ACHN (cell line): ENCODE measurements at places on chromosomes 2 and 18.

DNA sequence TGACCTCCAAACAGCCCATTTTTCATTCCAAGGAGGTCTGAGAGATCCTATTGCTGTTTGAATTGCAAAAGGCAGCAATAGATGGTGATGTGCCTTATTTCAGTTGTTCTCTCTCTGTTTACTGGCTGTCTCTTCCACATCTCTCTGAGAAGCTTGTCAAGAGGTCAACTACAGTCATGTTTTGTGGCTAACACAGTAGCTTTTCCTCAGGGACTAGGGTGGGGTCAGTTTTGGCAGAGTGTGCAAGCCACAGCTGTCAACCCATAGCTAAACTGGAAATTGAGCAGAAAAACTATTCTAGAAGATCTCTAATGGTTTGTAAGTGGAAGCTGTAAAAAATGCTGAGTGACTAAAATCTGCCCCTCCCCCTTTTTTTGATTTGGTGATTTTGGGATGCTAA lies 67.1 kb downstream of the DIS3L2 start:
- DNase-seq = no peak

DNA sequence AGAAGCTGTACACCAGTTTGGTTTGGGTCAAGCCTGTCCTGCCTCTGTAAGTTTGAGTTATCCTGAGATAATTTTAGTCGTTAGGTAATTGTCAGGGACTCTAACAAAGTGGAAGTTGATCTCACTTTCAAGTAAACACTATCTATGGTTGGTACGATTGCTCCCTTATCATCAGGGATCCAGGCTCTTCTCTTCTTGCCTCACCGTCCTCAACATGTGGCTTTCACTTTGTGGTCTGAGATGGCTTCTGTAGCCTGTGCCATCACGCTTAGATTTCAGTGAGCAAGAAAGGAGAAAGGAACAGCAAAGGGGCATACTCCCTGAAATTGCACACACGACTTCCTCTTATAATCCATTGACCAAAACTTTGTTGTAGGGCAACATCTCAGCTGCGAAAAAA lies 115.6 kb downstream of the CTAGE1 start:
- DNase-seq = no peak

DNA sequence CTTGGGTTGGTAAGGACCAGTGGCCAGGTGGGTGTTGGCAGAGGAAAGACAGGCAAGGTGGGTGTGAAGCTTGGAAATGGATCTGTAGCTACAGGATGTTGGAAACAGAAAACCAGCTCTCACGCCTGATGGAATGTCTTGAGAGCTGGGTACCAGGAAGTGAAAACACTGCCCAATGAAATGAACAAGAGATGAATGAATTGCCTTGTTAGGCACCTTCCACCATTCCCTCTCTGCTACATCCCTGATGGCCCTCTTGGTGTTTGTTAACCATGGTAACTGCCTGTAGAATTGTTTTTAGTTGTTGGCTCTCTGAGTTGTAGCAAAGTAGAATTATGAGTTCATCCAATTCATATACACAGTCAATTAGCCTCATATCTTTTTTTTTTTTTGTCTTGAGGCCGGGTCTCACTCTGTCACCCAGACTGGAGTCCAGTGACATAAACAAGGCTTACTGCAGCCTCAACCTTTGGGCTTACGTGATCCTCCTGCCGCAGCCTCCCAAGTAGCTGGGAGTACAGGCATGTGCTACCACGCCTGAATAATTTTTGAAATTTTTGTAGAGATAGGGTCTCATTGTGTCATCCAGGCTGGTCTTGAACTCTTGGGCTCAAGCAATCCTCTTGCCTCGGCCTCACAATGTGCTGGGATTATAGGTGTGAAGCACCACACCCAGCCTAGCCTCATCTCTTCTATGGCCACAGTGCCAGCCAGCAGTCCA lies 9.5 kb downstream of the KCMF1 start:
- DNase-seq = no peak

DNA sequence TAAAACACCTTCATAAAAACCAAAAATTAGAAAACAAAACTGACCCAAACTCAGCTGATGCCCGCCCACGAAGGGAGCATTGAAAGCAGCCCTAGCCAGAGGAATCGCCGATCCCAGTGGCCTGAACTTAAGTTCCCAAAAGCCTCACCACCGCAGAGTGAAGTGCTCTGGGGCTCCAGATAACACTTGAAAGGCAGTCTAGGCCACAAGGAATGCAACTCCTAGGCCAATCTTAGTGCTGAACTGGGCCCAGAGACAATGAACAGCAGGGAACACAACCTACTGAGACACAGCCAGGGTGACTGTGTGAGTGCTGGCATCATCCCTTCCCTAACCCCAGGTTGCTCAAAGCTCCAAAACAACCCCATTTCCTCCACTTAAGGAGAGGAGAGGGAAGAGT lies 59.6 kb upstream of the CHN1 start:
- no peak for DNase-seq

DNA sequence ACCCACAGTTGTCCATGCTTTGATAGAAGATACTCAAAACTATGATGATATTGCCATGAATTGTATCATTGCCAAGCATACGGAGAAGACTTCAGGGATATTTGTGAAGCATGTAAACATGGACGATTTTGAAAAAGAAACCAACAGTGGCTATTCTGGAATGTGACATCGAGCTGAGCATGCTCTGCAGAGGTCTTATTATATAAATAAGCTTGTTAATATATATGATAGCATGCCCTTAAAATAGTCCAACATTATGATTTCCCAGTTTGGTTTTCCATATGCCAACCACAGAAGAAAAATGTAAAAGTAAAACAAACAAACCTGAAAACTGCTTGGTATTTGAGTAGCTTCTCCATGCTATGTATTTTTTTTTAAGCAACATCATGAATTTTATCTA lies 159.1 kb downstream of the LNPK start:
- no peak for DNase-seq

- DNase-seq = no peak
Measured at GRCh38 chr2:190481339-190481738, 53.2 kb downstream of the NEMP2 start.

GRCh38 chr18:33906046-33906445 lies 318.7 kb downstream of the NOL4 start:
- DNase-seq = no peak

GRCh38 chr18:67359873-67360838 lies 156.4 kb downstream of the DSEL start:
- DNase-seq = peak; percentile 91

GRCh38 chr2:42072349-42073118 lies 24.7 kb downstream of the PKDCC start:
- no peak for DNase-seq

DNA sequence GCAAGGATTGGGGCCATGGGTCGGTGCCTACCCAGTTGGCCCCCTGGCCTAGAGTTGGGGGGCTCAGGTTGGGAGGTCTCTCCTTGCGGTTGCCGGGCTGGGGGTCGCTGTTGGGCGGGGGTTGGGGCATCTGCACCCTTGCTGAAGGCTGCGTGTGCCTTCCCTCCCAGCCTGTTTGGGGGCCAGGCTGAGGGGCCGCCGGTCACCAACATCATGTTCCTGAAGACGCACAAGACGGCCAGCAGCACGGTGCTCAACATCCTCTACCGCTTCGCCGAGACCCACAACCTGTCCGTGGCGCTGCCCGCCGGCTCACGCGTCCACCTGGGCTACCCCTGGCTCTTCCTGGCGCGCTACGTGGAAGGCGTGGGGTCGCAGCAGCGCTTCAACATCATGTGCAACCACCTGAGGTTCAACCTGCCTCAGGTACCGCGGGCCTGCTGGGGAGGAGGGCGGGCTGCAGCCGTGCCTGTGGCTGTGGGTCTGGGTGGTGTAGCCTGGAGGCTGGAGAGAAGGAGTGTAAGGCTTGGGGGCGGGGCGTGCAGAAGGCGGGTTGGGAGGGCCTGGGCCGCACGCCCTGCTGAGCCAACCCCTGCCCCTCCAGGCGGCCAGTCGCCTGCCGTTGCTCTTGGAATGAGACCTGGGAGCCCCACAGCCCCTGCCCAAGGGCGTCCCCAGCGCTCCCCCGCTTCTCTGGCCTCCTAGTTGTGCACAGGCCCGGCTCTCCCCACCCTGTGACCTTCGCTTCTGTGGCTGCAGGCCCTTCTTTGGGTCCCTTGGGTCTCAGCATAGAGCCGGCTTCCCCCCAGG lies 7.2 kb upstream of the NEU4 start:
- DNase-seq = no peak

- no peak for DNase-seq
Measured at GRCh38 chr2:216911008-216911407, 51.1 kb upstream of the TNP1 start.

DNA sequence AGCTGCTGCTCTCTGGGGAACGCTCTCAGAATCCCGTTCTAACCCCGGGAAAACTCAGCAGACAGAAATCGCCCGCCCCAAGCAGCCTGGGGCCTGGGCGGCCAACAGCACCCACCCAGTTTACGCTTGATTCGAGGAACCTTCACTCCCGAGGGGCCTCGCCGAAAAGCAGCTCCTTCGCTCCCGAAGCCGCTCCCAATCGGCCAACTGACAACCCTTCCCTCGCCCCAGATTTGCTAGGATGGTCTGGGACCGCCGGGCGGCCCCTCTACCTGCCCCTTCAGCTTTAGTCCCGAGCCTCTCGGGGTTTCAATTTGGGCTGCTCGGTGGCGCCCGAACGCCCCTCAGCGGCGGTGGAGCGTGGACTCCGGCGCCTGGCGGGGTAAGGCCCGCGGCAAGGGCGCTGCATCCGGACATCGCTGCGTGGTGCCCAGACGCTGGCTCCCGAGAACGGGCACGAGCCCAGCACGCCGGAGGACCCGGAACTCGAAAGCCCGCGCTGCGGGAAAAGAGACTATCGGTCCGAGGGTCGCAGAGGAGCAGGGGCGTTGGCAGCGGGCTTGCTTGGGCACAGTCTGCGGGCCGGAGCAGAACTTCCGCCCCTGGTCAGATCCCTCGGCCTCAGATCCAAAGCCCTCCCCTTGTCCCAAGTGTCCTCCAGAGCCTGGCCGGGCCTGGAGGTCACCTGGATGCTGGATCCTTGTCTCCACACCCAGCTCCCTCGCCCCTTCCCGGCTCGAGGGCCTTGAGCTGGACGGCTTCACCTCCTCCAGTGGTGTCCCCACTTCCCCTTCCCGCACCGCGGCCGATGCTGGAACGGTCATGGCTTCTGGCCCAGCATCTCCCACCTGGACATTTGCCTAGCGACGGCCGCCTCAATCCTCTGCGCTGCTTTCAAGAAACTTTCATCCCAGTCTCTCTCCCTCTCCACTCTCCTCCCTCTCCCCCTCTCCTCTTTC lies 3.0 kb upstream of the OTX1 start:
- no peak for DNase-seq

- no peak for DNase-seq
Measured at GRCh38 chr2:143463719-143464118, 334.5 kb downstream of the ARHGAP15 start.

GRCh38 chr2:39099310-39099869 lies 21.5 kb downstream of the SOS1 start:
- no peak for DNase-seq

DNA sequence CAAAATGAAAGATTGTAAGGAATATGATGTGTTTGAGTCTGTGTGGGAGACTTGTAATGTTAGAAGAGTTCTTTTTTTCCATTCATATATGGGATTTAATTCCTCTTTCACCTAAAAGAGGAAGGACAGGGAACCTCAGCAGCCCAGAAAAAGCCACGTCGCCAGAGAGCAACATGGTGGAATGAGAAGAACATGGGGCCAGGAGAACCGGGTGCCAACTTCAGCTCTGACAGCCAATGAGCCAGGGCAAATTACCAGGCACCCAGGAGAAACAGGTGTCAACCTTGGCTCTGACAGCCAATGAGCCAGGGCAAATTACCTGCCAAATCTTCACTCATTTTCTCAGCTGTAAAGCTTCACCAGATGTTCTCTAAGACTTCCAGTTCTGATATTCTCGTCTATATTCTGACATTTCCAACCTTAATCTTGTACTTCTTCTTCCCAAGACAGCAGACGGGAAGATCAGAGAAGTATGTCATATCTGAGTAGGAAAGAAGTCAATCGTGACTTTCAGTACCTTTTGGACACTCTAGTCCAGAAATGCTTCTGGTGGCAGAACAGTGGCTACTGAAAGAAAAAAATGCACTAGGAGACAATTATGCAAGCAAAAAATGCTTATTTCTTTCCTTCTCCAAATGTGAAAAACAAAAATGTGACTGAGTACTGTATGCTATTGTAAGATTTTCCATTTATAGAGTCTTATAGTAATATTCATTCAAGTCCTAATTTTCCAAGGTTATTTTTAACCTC lies 79.2 kb upstream of the COL5A2 start:
- DNase-seq = no peak

- peak; percentile 32 for DNase-seq
Measured at GRCh38 chr2:16722677-16723076, 57.0 kb upstream of the CYRIA start.

- no peak for DNase-seq
Measured at GRCh38 chr2:109322111-109322510, 193.1 kb downstream of the SH3RF3 start.

DNA sequence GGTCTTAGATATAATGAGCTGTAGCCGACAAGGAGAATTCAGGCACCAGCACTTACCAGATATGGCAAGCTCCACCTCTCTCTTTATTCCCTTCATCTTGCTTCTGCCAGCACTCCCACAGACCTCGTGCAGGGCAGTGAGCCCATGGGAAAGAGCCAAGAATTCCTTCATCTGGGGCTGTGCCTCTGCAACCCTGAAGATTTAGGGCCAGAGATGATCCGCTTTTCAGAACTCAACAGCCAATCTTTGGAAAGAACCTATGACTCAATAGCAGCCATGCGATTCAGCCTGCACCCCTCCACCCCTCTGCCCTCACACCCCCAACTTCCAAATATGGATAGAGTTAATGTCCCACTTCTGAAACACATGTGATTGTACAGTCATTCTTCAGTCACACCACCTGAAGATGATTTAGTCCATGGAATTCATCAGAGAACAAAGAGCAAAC lies 533.7 kb upstream of the TNP1 start:
- DNase-seq = peak; percentile 5

DNA sequence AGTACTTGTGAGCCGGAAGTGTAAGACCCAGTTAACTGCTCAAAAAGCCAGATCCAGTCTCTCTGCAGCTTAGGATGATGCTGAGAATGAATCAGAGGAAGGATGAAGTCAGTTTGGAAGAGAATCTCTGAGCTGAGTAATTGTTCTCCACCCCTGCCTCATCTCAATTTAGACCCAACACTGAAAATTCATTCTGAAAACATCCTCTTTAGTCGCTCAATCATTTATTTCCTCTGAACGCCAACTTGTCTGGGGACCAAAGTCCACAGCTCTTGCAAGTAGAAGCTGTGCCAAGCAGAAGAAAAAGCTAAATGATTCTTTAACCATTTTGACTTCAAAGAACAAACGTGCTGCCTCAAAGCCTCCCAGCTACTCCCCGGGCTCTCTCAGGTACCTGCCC lies 177.1 kb upstream of the KLHL29 start:
- DNase-seq = peak; percentile 5

GRCh38 chr2:27298391-27299080 lies 9.7 kb downstream of the UCN start:
- no peak for DNase-seq

GRCh38 chr2:118048401-118048800 lies 34.5 kb upstream of the CCDC93 start:
- DNase-seq = no peak

GRCh38 chr2:27807476-27807875 lies 36.0 kb downstream of the MRPL33 start:
- peak; percentile 57 for DNase-seq
